ENCODE measurements at places on chromosomes 3 and 15.

DNA sequence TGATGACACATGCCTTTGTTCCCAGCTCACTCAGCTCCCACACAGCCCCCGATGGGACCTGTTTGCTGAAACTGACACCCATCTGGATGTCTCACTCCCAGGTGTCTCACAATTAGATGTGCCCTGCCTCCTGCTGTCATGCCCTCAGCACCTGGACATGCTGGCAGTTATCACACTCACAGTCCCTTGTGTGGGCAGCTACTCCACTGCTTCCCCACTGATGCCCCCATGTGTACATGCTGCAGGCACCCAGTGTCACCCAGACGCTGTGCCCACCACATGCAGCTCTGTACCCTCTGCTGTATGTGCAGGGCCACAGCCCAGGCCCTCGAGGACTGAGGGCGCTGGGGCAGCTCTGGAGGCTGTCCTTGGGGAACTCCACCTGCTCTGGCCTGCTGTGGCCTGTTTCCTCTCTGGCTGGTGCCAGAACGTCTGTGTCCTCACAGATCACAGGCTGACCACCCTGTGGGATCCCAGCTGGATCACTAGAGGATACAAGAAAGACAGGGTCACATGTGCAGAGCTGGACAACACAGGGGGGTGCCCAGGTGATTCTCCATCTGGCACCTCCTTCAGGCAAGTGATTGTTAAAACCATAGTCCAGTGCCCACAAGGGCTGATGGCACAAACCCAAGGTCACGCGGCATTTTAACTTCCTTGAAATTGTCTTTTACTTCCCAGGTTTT, 14.0 kb downstream of the C3orf22 start:
- DNase-seq = no peak

DNA sequence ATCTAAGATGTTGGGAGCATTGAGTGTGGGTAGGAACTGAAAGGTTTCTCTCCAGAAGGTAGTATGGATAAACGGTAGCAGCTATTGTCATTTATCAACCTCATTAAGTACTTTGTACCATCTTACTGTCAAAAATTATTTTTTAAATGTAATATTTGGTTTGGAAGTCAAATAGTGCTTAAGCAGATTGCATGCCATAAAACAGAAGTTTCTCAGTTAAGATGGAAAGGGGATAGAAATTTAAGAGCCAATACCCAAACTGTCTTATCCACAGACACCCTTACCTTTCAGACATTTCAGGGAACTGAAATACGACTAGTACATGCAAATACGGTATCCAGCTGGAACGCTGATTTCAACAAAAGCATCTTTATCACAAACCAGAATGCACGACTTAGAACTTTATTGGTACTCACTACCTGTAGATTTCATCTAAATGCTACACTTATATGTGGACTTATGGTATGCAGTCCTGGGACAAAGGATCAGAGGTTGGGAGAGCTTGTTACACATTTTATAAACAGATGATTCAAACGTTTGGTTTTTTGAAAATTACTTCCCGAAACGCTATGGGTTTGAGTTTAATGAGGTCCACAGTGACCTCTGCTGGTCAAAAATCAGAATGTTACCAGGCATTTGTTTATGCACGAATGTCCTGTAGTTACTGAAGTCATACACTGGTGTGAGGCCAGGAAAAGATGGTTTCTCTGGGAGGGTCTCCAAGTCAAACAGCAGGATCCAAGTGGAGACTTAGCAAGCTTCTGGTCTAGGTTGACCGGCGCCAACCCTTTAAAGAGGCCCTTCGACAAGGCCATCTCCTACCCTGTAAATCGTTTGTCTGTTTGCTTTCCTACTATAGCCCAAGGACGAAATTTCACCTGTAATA, 45.7 kb upstream of the DUT start:
- DNase-seq = no peak

- DNase-seq = no peak
Observed at GRCh38 chr3:38327335-38328009, 19.1 kb upstream of the XYLB start.

DNA sequence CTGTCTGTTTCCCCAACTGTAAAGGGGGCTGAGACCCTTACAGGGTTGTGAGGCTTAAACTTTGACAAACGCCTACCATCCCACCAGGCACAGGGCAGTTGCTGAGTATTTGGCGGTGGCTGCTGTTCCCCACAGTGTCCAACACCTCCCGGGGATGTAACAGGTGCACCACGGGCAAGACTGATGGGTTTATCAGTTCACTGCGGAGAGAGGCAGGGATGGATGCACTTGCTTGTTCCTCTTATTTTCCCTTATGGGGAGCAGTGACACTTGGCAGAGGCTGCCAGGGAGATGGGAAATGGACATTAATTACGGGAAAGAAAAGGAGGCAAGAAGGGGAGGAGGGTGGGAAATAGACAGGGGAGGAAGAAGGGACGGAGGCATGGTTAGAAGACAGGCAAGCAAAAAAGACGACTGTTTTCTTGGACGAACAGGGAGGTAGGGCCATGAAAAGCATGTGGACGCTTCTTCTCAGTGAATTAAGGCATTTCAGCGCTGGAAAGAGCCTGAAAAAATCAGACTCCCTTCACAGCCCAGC, 16.6 kb upstream of the ADIPOQ start:
- no peak for DNase-seq

DNA sequence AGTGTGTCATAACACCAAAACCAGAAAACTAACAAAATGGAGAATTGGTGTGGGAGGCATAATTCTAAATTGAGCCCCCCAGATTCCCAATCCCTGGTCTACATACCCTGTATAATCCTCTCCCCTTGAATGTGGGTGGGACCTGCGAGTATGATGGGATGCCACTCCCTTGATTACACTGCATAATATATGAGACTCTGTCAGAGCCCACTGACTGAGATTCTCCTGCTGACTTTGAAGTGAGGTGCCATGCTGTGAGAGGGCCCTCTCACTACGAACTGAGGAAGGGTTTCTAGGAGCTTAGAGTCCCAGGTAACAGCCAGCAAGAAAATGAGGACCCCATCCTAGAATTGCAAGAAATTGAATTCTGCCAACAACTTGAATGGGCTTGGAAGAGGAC, 49.5 kb downstream of the GPR176 start:
- no peak for DNase-seq

DNA sequence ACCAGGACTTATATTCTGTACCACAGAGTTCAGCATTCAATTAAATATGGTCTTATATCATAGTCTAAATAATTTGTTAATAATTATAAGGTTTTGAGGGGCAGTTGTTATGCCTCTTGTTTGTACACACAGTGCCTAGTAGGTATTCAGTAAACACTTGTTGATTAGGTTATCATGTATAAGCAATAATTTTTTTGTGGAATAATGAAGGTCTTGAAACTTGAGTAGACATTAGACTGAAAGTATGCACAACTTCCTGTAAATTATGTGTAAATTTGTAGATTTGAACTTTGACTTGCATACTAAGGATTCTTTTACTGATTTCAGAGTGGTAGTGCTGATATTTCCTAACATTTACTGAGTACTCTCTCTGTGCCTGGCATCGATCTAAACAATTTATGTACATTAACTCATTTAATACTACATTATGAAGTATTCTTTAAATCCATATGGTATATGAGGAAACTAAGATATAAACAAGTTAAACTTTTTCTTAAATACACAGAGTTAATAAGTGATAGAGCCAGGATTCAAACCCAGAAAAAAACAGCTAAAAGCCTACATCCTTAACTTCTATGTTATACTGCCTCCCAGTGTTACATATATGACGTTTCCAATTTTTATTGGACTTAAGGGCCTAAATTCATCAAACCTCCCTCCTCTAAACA, 65.1 kb downstream of the GLCE start:
- DNase-seq = no peak

DNA sequence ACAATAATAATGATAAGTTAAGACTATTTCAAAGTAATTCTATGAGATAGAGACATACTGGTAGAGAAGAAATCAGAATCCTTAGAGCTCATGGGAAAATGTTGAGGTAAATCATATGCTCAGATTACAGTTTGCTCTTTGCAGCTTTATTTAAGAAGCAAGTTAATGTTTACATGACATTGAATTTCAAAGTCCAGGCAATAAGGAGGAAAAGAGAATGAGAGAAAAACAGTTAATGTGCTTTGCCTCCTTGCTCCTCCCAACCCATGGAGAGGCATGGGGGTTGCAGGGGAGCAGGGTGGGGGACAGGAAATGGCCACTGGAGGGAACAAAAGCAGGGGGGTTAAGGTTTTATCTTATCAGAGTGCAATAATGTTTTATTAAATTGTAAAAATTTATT, 42.2 kb upstream of the ZBTB38 start:
- no peak for DNase-seq

DNA sequence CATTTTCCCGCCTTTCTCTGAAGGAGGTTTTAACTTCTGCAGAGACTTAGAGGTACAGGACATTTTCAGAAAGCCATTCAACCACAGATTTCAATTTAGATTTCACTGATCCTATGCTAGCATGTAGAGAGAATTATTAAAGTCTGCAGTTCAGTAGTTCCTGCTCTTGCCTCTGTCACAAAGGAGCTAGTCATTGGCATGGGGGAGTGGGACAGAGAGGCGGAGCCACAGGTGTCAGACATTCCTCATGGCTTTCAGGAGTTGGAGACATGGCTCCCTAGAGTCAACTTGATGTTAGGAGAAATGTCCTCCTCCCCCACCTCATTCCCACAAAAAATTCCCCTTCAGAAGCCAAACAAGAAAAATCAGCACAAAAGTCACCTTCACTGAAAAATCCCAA, 66.0 kb upstream of the SIAH2 start:
- no peak for DNase-seq

DNA sequence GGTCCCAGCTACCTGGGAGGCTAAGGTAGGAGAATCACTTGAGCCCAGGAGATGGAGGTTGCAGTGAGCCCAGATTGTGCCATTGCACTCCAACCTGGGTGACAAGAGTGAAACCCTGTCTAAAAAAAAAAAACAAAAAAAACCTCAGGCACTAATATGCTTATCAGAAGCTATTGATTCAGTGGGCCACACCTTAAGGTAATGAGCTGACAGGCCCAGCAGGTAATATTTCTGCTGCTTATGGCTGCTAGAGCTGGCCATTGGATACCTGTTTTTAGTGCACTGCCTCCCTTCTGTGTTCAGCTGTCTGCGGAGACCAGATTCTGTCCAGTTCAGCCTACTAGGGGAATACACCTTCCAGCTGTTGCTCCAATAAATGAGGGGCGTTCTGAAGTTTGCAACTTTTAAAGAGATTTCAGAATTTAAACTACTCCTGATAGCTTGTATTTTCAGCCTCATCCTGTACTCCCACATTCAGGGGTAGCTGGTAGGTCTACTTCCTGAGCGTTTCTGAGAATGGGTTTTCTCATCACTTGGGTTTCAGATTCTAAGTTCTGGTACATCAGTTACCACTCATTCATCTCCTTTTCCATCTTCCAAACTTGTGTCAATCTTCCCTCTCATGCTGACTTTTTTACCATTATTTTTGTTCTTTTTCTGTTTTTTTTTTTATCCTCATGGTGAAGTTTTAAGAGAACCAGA, 69.0 kb downstream of the ATP11B start:
- no peak for DNase-seq

GRCh38 chr3:184258926-184259325, 2.4 kb downstream of the CAMK2N2 start:
- DNase-seq = no peak

- no peak for DNase-seq
Observed at GRCh38 chr3:52805270-52806039, 10.9 kb downstream of the ITIH3 start.

GRCh38 chr15:29765234-29765841, 56.9 kb downstream of the TJP1 start:
- no peak for DNase-seq

DNA sequence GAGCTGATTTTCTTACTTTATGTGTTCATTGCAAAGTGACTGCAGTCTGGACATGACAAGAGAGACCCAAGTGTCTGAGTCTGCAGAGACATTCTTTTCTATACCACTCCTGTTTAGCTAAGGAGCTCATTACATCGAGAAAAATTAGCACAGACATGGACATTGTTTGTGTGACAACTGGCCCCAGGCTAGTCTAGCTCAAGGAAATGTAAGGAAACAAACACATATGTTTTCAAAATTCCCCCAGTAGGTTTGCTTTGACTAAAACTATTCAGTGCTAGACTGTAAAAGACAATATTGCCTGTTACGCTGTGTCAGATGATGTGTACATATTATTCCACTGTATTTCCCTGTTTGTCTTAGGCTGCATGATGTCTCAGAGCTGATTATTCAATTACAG, 40.9 kb downstream of the TPRG1 start:
- no peak for DNase-seq

GRCh38 chr3:112074616-112075497, 11.3 kb upstream of the C3orf52 start:
- no peak for DNase-seq

DNA sequence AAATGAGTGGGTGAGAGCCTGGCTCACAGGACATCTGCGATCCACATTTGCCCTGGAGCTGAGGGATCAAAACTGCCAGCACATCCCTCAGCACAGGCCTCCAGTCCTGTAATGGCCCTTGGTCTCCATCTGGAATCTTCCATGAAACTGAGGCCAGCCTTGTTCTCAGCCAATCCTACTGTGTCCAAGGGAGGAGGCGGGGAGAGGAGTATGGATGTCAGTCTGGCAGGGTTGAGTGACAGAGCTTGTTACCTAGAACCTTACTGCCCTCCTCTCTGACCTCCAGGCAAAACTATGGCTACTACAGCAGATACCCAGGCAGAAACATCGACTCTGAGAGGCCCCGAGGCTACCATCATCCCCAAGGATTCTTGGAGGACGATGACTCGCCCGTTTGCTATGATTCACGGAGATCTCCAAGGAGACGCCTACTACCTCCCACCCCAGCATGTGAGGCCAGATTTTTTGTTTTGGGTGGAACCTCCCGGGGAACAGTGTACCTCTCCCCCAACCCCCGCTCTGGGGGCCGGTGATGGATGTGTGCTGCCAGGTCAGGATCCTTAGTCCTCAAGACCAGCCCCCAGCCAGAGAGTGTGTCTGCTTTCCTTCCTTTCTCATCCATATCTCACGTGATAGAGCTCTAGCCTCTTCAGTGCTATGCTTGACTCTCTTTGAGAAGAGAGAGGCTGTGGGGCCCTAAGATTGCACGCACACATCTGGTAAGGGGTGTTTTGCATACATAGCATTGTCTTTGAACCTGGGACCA, 41.3 kb downstream of the CHDH start:
- no peak for DNase-seq

GRCh38 chr3:66270701-66271100, 49.9 kb downstream of the SLC25A26 start:
- DNase-seq = no peak

- no peak for DNase-seq
Observed at GRCh38 chr3:62919784-62920465, 44.7 kb upstream of the CADPS start.

- DNase-seq = no peak
Observed at GRCh38 chr15:80395616-80396015, 8.6 kb upstream of the ARNT2 start.

- DNase-seq = no peak
Observed at GRCh38 chr15:38229705-38230310, 22.8 kb upstream of the SPRED1 start.

All from activated T-helper 1 cell treated with Interleukin-2 at 50 U/mL for 16 hours (primary cell).